ENCODE measurements at places on chromosomes 13 and 19.

GRCh38 chr19:56942756-56943155, 102.2 kb upstream of the PEG3 start:
- no peak for DNase-seq

DNA sequence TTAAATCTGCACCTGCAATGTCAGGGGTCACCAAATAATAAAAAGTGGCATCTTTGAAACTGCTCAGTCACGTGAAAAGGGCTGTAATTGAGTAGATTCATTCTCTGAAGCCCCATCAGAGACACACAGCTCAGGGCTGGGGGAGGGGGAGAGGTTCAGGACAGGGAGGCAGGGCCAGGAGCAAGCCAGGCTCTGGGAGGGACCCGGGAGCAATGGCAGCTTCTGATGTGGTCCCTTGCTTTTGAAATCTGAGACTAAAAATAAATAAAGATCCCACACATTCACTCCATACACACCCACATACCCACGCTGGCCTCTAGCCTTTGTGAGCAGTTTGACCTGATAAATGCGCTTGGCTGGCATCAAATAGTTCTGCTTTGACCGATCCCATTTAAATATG, 32.8 kb downstream of the GSX1 start:
- DNase-seq = no peak

GRCh38 chr13:70424428-70424827, 316.2 kb upstream of the KLHL1 start:
- DNase-seq = no peak

GRCh38 chr19:3087769-3088168, 6.4 kb upstream of the GNA11 start:
- DNase-seq = no peak

GRCh38 chr19:27742041-27742440, 1470.9 kb downstream of the UQCRFS1 start:
- no peak for DNase-seq

- DNase-seq = no peak
Measured at GRCh38 chr13:107018285-107018684, 450.3 kb upstream of the ARGLU1 start.

- DNase-seq = no peak
Measured at GRCh38 chr13:40376296-40376849, 290.1 kb downstream of the FOXO1 start.

GRCh38 chr13:25602176-25602575, 230.4 kb downstream of the ATP8A2 start:
- DNase-seq = no peak

GRCh38 chr13:64413529-64413928, 2816.6 kb downstream of the PCDH9 start:
- no peak for DNase-seq

- no peak for DNase-seq
Measured at GRCh38 chr13:51976423-51976822, 34.8 kb downstream of the ATP7B start.

GRCh38 chr13:108929532-108930206, 300.3 kb downstream of the MYO16 start:
- no peak for DNase-seq

DNA sequence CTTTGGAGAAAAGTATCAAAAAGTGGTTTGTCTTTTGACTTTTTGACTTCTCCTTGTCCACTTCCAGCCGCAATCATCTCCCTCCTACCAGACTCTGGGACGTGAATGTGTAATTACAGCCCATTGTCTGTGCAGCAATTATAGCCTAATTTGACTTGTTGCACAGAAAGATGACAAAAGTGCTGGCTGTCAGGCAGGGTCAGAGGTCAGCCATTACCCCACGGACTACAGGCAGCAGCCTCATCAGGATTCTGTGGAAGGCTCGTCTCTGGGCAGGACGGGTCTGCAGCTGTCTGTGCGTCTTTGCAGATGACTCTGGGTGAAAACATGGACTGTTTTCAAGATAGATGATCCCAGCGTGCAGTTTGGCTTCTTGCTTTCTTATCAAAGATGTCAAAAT, 102.2 kb upstream of the EDNRB start:
- no peak for DNase-seq

GRCh38 chr19:36377541-36378178, 1.3 kb downstream of the ZFP14 start:
- DNase-seq = no peak

DNA sequence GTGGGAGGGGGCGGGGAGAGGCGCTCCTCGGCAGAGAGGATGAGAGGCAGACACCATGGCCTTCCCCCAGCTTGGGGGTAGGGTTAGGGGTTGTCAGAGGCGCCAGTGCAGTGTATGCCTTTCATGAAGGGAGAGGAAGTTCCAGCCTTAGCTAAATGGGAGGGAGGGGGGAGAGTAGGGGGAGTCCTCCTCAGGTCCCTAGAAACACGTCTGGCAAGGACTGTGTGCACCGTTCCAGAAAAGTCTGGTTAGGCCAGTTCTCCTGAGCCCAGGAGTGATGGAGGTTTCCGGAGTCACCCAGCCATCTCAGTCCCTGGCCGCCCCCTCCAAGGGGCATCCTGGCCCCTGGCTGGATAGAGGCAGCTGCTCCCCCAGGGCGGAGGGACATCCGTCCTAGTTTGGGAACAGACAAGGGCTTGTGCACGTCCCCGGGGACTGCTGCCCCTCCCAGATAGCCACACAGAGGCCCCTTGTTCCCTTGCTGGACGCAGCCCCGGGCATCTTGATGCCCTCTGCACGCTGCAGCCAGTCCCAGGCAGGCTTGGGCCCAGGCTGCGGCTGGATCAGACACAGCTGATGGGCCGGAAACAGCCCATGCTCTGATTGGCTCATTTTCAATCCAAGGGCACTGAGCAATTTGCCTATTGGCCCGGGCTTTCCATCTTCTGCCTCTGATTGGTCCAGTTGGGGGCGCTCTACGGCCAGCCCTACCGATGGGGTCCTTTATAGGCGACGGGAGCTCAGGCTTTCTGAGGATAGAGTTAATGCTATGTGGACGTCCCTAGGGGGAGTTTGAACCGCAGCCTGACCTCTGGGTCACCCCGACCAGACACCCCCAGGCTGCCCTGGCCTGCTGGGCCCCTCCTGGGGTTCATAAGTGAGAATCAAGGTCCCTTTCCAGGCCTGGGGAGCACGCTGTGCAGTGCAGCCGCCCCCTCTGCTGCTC, 3.8 kb downstream of the S1PR2 start:
- peak; percentile 67 for DNase-seq

DNA sequence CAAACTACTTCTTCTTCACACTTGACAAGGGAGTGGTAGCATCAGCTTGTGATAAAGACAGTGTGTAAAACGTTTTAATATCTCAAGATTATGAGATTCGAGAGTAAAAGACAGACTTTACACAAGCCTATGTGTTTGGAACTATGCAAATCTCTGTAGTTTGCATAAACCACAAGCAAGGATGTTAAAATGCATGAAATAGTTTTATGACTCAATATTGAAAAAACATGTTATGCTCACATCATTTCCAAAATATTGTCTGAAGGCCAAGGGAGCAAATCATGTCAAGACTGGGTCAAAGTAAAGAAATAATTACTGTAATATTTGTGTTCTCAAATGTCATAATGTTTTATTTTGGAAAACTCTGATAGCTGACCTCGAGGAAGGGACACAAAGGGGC, 316.8 kb upstream of the KLF12 start:
- no peak for DNase-seq

- no peak for DNase-seq
Measured at GRCh38 chr13:77328819-77329132, 1.9 kb upstream of the MYCBP2 start.

GRCh38 chr19:3201911-3202310, 16.2 kb downstream of the NCLN start:
- no peak for DNase-seq

DNA sequence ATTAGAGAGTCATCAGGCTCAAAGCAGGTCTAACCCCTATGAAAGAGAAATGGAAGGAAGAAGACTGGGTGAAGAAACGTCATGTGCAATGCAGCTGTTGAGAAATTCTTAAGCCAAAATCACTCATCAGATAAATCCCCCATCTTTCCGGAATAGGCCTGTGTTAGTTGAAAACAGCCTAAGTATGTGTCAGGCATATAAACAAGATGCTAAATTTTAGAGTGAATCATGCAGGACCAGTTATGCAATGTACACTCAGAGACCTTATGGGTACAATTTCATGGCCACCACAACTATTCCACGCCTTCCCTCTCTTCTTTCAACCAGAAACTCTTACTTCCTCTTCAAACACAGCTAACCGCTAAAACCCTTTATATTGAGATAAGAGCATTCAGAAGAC, 717.7 kb upstream of the ATXN8OS start:
- DNase-seq = no peak

DNA sequence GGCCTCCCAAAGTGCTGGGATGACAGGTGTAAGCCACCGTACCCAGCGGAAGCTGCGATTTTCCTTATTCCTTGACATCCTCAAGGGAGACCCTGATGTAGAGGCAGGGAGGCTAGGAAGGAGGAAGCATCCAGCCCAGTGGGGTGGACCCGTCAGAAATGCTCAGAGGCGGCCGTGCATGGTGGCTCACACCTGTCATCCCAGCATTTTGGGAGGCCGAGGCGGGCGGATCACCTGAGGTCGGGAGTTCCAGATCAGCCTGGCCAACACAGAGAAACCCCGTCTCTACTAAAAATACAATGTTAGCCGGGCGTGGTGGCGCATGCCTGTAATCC, 11.6 kb downstream of the GZMM start:
- no peak for DNase-seq

DNA sequence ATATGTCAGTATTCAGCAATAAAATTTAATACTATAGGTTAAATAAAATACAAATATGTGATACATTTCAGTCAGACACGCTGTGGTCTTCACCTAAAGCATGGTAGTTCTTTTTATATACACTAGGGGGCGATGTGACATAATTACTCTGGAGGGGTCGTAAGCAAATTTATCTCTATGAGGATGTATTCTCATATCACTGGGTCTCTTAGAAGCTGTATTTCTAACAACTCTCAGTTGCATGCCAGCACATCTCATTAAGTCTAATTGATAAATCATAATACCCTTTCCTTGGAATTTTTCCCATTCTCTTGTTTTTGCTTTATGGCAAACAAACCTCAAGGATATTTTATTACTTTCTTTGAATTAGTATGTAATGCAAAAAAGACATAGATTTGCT, 3.9 kb upstream of the PCDH17 start:
- DNase-seq = no peak

- DNase-seq = no peak
Measured at GRCh38 chr19:53865918-53866864, 1.5 kb upstream of the MYADM start.

- DNase-seq = peak; percentile 34
Measured at GRCh38 chr13:30334663-30335386, 27.5 kb upstream of the KATNAL1 start.

GRCh38 chr19:43605875-43606568, 5.9 kb upstream of the SRRM5 start:
- DNase-seq = no peak

DNA sequence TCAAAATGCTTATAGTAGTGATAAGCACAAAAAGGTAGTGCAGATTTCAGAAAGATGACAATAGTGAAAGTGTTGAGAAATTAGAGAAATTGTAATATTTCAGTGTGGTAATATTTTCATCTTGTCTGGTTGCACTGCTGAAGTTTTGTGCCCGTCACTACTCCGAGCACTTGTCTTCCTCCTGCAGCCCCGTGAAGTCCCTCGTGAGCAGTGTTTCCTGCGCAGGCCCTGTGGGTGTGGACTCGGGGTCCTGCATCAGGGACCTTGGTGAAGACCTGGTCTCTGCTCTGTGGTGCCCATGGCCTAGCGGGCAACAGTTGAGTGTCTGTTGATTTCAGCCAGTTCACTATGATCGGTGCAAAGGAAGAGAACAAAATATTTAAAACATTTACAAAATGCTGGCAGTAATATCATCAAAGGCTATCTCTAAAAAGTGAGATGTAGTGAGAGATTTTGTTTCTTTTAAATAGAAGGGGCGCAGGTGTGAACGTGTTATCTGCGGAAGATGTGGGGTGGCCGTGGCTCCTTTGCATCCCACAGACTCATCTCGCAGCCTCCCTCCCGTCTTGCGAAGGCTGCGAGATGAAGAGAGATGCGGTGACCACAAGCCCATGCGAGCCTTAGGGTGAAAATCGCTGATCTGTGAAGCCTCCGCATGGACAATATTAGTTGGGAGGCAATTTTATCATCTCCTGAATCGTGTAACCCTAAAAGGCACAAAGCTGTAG, 27.7 kb upstream of the DCUN1D2 start:
- no peak for DNase-seq

- DNase-seq = no peak
Measured at GRCh38 chr19:56969759-56970178, 129.2 kb upstream of the PEG3 start.

- DNase-seq = no peak
Measured at GRCh38 chr13:78636495-78636894, 22.5 kb downstream of the OBI1 start.

DNA sequence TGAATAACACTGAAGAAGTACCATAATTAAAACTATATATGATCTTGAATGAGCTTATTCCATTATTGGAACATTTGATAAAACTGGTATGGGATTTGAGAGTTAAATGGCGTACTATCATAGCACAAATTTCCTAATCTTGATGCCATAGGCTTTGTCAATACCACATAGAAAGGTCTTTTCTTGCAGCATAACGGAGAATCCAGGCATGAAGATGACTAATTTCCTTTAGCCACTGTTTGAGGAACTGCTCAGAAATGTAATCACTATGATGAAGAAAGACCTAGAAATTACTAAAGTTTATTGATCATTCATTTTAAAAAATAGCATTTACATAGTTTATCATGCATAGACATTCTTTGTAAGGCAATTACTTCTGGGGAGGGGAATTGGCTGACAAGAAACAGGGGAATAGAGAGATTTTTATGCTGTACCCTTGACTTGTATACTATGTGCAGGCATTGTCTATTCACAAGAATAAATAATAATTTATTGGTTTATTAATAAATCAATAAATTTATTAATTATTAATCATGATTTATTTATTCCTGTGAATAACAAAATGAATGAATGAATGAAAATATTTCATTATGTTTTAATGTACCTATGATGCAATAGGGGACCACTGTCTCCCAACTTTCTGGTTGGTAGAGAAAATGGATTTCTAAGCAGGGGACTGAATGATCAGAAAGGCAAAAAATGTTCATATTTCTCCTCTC, 2676.6 kb downstream of the PCDH9 start:
- DNase-seq = no peak

- no peak for DNase-seq
Measured at GRCh38 chr19:3916033-3916432, 16.8 kb upstream of the NMRK2 start.

GRCh38 chr13:31427151-31428100, 227.7 kb downstream of the B3GLCT start:
- no peak for DNase-seq

DNA sequence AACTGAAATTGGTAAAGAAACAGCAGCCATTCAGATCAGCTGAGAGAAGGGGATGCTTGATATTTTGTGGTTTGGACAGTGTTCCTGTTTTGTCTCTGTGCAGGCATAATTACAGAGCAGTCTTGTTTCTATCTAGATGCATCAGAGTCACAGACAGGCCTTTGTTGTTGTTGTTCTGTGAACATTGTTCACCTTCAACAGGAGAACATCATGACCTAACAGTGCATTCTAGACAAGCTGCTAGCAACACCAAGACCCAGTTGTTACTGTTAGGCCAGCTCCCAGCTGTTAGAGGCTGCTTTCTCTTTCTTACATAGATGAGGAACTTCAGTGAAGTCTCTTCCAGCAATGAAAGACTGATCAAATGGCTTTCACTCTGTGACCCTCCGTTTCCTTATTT, 8.5 kb upstream of the LSR start:
- no peak for DNase-seq
